Esophagus muscularis mucosa (tissue), 4 donors: ENCODE measurements at places on chromosomes 7 and 10.

GRCh38 chr7:71173955-71174354 lies 42.0 kb downstream of the GALNT17 start:
- no peak for DNase-seq

DNA sequence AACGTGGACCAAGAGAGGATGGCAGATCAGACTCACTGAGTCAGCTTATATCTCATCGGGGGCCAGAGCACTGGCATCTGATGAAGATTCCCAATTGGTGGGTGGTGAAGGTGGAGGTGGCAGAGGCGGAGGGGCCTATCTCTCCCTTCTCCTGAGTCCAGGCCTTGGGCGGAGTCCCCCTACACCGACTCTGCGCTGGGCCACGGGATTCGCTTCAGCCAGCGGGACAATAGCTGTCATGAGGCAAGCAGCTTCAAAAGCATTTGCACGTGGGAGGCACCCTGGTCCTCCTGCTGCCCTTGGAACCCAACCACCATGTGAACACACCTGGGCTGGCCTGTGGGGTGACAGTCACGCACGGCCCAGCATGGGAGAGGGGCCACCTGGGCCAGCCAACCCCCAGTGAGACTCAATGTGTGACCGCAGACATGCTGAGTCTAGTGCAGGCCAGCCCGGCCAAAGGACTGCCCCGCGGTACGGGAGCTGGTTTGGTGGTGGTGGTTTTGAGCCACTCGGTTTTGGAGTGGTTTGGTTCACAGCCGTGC lies 466.8 kb upstream of the FOXK1 start:
- no peak for DNase-seq

DNA sequence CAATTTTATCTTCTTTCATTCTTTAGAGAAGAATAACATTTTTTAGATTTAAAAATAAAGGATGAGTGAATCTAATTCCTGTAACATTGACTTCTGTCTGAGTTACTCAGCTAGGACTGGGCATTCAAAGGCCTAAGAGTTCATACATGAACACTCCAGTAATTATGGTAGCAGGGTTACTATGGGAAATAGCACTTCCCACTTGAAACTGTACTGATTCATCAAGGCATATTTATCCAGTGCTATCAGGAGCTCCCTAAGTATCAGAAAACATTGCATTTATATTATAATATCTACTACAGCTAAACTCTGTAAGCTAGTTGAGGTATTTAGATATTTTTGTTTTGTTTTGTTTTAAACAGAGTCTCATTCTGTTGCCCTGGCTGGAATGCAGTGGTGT lies 41.8 kb downstream of the NDUFB2 start:
- DNase-seq = no peak

GRCh38 chr10:22322641-22323160 lies 1.8 kb downstream of the BMI1 start:
- DNase-seq = no peak

DNA sequence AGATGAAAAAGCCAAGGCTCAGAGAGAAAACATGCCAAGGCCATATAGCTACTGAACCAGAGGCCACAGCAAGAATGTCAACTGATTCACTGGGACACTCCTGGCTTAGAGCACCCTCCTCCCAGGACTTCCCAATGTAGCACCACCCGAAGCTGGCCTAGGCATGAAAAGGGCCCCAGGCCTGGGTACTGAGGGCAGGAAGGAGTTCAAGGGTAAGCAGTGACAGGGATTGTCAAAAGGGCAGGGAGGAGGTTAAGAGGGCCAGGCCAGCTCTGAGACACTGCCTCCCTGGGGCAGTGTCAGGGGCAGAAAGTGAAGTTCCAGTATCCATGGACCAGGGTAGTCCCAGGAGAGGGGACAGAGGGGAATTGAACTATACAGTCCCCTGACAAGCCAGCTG lies 57.8 kb downstream of the FRMPD2 start:
- peak; percentile 82 for DNase-seq

- no peak for DNase-seq
These were observed 34.8 kb downstream of the ITGB8 start for GRCh38 chr7:20365486-20365885.

GRCh38 chr10:17685233-17685840 lies 41.4 kb downstream of the STAM start:
- no peak for DNase-seq

DNA sequence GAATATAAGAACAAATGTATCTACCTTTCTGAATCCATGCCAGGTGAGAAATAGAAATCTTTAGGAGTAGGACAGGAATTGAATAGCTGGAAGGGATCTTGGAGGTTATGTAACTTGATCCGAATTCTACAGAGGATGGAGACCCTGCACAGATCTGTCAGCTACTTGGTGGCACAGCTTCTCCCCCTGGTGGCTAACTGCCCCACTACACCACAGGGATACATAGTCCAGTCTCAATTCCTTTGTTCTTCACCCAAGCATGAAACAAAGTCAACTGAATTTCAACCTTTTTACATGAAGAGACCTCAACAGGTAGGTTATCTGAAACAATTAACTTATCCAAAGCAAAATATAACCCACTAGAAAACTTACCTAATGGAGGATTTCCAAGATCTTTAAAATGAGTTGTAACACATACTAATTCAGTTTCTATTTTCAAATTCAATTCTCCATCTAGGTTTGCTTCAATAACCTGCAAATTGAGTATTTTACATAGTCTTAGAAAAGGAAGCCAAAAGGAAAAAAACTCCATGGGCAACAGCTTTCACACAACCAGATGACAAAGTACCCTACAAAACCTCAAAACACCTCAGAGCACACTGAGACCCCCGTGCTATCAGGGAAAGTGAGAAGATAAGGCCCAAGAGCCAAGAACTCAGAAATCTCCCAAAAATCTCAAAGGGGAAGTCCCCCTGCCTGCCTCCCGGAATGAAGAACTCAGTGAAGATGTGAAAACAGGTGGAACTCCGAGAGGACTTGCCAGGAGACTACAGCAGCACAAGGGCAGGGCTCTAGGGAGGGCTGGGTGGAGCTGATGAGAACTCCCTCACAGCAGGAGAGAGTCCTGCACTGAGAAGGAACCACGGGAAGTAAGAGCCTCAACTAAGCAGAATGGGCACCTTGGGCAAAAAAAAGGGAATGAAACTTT lies 10.3 kb downstream of the HUS1 start:
- peak; percentile 70 for DNase-seq

DNA sequence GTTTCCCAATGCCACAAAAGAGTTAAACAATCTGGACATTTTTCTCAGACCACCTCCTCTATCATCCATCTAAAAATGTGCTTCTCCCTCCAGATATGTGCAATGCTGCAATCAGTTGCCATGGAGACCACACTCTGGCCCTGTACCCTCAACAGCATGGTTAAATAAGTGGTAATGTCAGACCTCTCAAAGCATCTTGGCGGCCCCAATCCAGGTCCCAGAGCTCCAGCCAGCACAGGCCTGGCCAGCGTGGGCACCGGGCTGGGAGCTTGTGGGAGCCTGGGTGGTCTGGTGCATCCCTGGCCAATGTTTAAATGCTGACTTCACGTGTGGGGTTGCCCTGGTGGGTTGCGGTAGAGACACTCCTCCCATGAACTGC lies 362.9 kb upstream of the ZNF32 start:
- DNase-seq = peak; percentile 88

DNA sequence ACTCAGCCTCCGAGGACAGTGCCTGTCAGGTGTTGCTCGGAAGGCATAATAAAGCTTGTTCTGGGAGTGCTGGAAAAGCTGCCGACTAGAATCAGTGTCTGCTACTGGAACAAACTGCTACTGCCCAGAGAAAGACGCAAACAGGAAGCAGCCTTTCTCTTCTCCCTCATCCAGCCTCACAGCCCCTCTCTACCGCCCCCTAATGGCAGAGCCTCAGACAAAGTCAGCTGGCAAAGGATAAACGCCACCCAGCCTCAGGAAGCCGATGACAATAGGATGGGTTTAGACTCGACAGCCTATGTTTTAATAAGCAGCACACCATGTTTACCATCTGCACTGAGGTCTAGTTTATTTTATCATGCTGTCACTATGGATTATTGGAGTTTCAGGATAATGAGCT lies 169.5 kb upstream of the LYZL1 start:
- no peak for DNase-seq

DNA sequence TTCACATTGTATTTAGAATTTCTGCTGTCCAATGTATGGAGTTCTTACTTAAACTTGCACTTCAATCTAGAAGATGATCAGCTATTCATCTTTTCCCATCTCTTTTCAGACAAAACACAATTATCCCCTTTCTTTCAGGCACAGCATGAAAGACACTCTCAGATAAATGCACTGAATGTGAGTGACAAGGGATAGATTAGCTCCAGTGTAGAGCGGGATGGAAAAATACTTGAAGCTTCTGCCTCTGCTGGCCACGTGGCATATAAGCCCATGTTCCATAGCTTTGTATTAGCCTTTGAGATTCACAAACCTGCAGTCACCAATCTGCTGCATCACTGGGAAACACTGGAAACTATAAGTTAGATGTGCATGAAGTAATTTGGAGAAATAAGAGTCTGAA lies 162.2 kb upstream of the FAM3C start:
- no peak for DNase-seq

- DNase-seq = no peak
These were observed 94.7 kb upstream of the PRSS58 start for GRCh38 chr7:142352543-142352942.

GRCh38 chr7:85508642-85509410 lies 322.0 kb upstream of the SEMA3D start:
- DNase-seq = no peak

DNA sequence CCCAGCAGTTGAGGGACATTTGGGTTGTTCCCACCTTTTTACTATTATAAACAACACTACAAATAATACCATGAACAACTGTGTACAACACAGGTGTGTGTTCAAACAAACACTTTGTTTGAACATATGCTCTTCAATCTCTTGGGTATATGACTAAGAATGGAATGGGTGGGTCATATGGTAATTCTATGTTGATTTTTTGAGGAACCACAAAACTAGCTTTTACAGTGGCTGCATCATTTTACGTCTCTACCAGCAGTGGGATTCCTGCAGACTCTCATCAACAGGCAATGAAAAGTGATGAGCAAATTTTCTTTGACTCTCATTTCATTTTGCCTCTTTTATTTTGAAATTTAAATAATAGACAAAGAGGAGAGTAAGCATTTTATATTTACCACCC lies 116.9 kb upstream of the KLF14 start:
- no peak for DNase-seq

- no peak for DNase-seq
These were observed 6.4 kb upstream of the SOSTDC1 start for GRCh38 chr7:16471933-16472332.

GRCh38 chr7:43307522-43307921 lies 195.1 kb downstream of the HECW1 start:
- no peak for DNase-seq

GRCh38 chr10:95181726-95182125 lies 12.3 kb upstream of the ACSM6 start:
- no peak for DNase-seq

DNA sequence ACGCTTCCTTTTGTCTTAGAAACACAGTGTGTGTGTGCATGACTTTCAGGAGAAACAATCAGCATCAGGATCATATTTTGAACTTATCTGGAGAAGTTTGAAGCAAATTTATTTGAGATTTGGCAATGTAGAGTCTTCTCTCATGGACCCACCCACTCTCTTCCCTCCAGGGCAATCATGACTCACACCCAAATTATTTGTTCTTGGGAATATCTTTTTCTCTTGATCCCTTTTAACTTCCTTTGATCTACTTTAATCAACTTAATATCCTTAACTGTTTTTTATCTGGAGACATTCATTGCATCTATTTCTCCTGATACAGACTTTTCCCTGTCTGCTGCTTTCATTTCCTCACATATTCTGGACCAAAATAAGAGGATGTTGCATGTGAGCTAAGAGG lies 1174.3 kb downstream of the GATA3 start:
- DNase-seq = no peak

DNA sequence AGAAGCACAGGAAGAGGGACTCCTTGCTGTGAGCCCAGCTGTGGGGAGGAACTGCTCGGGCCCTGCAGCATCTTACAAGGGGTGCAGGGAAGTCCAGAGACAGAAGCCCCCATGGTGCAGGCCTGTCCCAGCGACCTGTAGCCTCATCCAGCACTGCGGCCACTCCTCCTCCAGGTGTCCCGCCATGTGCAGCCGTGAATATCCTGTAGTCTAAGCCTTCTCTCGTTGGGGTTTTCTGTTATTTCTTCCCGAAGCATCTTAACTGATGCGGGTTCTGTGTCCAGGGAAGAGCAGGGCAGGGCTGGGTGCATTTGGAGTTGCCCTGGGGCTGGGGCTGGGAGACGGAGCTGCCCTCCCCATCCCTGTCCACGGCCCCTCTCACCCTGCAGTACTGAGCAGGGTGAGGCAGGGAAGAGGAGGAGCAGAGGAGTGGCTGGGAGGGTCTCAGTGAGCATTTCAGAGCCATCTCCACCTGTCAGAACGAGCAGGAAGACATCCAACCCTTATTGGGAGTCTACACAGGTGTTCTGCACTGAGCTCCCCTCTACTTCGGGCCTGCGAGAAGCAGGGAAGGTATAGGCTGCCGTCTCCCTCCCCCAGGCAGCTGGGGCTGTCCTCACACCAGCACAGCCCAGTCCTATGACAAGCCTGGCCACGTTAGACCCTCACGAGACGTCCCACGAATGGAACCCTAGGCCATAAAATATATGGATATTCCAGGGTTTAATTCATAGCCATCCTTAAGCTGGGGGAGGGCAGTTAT lies 494.5 kb downstream of the DNAJB6 start:
- DNase-seq = no peak

GRCh38 chr7:18053177-18053928 lies 25.7 kb upstream of the PRPS1L1 start:
- no peak for DNase-seq

DNA sequence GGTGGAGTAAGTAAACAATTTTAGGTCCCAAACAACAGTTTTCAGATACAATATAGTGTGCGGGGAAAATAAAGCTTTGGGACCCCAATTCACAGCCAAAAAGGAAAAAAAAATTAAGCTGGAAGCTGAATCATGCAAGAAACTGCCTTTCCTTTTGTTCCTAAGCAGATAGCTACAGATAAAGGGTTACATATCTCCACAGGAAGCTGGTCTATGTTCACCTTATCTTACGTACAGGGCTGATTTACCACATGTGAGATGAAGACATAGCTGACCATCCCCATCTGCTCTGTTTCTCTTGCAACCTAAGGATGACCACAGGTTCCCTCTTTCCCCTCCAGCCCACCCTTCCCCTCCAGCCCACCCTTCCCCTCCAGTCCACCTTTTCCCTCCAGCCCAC lies 14.2 kb upstream of the PFKP start:
- DNase-seq = no peak

- no peak for DNase-seq
These were observed 101.7 kb upstream of the KLF6 start for GRCh38 chr10:3886641-3887251.

DNA sequence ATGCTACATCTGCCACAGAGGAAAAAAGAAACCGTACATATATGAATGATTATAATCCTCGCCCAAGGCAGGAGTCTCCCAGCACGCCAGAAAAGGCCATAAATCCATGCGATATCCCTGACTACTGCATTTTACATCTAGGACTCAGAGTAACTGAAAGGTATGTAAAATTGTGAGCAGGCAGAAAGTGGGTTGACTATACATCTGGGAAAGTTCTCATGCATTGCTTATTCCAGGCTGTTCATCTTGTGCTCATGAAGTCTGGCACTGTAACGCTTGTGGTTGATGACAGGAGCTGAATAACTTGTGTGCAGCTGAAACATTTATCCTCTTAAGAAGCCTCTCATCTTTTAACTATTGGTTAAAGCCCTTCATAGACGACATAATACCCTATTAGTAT lies 193.4 kb upstream of the STEAP4 start:
- DNase-seq = no peak

- DNase-seq = no peak
These were observed 127.8 kb upstream of the PPIF start for GRCh38 chr10:79219322-79219957.
